ENCODE measurements at places on chromosomes 12 and 14.
A peak's percentile ranks its signal among the peaks of the same experiment; 100 is the strongest.

- no peak for DNase-seq
Measured at GRCh38 chr12:96236221-96236822, 42.1 kb downstream of the ELK3 start.

DNA sequence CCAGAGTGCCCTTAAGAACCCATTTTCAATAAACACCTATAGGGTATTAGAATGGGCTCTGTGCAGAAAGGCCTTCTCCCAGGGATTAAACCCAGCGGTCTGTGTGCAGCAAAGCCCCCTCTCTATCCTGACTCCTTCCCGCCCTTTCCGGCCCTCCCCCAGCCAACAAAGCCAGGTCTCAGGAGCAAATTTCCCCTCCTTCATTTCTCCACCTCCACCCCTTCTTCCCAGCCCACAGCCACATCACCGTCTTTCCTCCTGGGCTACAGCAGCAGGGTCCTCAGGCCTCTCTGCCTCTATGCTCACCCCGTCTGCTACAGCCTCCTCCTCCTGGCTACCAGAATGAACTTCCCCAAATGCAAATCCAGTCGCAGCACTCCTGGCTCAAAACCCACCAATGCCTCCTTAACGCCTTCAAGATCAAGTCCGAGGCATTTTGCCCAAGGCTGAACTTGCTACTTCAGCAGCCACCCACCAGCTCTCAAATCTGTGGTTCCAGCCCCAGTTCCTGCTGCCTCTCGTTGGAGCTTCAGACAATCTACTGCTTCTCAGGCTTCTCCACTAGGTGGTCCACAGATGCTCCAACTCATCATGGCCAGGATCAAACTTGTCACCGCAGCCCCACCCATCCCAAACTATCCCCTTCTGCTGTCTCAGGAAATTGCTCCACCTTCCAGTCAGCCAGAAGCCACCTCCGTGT, 134.8 kb downstream of the BCL11B start:
- DNase-seq, result no peak

DNA sequence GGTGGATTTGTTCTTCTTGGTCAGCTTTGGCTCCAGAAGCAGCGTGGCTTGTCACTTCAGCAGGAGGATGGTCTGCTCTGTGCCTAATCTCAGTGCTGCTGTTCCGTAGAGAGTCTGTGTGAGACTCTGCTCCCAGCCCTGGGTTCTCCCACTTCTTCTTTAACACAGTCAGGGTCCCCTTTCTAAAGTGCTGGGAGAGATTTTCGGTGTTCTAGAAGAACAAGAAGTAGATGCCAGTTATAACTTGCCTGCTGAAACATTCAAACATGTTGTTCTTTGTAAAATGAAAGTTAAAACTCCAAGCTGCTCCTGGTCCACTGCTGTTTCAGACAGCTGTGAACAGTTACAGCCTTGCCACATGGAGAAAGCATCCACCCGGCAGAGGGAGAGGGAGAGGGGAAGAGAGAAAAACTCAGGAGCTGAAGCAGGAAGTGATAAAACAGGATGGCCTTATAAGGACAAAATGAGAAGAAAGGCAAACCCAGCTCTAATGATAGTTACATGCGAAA, 55.2 kb upstream of the CERS5 start:
- DNase-seq, result no peak

DNA sequence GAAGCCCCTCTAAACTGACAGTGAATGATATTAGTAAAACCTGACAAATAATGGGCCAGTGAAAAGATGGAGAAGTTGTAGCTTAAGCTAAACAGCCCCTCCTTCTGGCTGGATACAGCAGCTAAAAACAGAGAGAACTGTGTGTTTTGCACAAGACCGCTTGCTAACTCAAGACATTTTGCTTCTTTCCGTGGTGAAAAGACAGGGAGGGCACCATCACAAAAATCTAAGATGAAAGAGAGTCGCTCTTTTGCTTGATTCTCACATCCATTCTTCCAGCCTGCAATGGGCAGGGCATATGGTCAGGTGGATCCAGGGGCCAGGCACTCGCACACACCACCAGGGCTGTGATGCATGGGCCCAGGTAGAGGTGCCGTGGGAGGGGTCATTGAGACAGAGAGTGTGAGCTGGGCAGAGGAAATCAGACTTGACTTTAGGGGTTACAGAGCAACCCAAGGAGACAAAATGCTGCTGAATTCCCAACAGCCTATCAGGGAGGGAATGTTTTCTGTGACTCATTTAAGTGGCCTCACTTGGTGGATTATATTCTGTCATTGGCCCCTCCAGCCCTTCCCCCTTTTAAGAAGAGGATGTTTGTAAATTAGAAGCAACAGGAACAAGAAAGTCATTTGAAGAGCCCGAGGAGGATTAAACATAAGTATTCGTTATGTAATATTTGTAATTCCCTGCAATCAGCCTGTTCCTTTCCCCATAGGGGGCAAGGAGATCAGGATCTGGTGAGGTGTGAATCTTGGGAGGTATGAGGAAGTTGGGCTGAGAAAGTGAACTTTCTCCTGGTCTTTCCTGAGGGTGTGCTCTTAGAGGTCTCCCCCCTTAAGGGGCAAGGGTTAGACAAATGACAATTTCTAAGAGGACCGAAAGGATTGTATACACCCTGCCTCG, 12.3 kb downstream of the EMP1 start:
- DNase-seq, result no peak

DNA sequence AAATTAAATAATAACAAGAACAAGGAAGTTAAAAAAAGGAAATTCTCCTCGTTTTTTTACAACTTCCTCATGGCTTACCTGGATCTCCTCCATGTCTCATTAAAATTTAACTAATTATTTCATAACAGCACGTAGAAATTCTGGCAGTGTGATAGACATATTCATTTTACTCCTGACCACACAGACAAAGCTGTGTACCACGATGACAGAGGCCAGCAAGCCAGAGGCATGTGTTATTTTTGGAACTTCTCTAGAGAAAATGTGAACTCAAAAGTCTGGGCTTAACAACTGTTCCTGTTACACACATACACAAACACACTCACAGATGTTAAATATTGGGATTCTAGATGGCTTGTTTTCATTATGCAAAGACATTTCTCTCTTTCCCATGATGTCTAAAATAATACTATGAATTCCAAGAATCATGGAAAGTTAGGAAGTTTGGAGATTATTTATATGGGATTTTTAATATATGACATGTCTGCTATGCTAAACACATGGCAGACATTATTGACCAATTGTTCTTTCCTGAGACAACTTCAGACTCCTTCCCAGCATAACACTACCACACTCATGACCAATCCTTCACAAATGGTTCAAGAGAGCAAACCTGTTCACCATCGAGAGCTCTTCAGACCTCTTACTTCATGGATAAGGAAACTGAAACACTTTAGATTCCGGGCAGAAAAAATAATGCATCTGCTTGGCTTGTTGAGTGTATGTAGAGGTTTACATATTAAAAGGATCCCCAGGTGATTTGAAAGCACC, 158.7 kb downstream of the DACT1 start:
- DNase-seq, result no peak

- DNase-seq, result peak; percentile 10
Measured at GRCh38 chr14:23123419-23123818, 4.4 kb upstream of the CEBPE start.

DNA sequence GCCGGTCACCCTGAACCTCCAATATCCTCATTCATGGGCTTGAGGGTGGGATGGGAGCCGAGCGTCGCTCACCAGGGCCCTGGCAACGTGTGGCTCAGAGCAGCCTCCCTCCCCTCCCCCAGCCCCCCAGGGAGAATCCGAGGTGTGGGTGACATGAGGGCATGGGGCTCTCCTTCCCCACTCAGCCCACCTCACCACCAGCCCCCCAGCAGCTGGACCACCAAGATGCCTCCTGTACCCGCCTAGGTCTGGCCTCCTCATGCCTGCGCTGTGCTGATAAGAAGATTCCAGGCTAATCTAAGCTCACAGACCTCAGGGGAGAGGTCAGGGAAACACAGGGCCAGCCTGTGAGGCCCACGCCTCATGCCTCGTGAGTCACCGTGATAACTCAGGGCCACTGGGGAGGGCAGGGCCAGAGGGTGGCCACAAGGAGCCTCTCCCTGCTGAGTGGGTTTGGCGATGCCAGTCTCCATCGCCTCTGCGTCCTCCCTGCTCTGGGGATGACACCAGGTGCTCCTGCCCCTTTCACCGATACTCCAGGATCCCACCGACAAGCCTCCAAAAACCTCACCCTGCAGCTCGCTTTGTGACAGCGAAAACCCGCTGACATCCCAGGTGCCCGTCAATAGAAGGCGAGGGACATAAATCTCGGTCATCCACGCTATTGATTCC, 56.9 kb downstream of the TESC start:
- DNase-seq, result no peak

- DNase-seq, result no peak
Measured at GRCh38 chr12:116431677-116432300, 127.4 kb upstream of the MAP1LC3B2 start.

DNA sequence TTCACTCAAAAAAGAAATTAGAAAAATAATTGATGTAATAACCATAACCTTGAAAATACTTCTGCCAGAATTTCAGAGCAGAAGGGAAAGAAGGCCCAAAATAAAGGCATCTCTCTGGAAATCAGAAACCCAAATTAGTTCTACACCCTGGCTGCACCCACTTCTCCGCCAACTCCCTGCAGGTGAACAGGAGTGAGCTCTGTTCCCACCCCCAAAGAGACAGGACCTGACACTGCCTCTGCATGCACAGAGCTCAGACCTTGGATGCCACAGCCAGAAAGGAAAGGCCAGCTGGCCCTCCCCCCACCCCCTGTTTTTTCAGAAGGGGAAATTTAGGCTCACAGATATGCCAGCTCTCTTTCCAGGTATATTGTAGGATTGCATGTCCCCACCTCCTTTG, 228.2 kb downstream of the BCL11B start:
- DNase-seq, result no peak

DNA sequence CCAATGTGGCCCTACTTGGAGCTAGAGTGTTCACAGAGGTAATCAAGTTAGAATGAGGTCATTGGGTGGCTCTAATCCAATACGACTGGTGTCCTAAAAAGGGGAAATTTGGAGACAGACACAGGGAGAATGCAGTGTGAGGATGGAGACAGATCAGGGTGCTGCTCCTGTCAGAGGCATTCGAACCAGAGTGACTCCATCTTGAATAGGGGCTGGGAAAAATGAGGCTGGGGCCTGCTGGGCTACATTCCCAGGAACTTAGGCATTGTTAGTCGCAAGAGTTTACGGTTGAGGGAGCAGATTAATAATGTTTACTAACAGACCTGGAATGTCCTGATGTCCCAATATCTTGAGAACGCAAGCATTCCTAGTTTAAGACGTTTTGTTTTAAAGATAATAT, 20.2 kb downstream of the TNFAIP2 start:
- no peak for DNase-seq

DNA sequence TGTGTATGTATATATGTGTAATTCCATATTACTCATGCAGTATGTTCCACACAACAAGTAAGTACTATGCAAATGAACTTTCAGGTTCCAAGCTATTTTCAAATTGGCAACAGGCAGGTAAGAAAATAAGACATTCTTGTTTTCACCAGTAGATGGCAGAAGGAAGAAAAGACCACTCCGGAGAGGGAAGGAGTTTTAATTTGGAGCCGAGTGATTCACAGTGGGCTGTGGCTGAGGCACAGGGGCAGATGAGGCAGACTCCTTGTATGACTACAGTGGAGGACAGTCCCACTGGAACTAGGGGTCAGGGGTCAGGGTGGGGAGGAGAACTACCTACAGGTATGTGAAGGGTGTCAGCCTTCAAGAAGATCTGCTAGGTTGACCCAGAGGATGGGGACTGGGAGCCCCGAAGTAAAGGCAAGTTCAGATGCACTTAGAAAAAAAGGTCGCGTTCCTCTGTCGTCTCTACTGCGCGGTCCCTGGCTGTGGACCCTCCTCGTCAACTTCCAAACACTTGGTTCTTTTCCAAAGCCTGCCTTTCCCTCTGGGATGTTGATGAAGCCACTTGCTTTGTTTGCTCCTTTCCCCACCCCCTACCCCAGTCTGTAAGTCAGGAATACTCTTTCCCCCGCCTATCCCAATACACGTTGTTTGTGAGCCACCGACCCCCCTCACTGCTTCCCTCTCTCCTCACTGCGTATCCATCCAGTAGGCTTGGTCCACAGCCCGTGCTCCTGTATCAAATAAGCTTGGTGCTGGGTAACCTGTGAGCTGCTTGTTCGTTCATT, 24.1 kb downstream of the DDX47 start:
- DNase-seq, result peak; percentile 62

DNA sequence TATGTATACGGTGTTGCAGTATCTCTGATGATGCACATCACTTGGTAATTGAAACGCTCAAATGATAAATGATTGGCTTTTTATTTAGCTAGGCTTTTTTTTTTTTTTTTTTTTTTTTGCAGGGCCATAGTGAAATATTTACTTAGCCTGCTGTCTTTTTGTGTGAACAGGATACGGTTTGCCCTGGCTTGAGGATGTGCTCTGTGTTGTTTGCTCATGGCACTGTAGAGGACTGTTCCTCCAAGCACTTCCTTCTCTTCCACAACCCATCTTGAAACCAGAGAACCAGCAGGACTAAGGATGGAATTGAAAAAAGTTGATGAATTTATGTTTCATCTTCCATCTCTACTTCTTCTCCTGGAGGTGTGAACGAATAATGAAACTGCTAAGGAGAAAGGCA, 15.5 kb upstream of the SSPN start:
- DNase-seq, result no peak

DNA sequence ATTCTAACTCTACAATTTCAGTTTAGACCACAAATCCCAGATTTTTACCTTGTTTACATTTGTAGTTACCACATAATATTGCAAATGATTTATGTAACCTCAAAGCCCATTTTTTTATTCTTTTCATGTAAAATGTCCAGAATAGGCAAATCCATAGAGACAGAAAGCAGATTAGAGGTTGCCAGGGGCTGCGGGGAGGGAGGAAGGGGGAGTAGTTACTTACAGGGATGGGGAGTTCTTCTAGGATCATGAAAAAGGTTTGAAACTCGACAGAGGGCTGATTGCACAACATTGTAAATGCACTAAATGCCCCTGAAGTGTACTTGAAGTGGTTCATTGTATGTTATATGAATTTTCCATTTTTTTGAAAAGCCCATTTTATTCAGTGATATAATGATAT, 66.5 kb downstream of the PPP2R5C start:
- no peak for DNase-seq

DNA sequence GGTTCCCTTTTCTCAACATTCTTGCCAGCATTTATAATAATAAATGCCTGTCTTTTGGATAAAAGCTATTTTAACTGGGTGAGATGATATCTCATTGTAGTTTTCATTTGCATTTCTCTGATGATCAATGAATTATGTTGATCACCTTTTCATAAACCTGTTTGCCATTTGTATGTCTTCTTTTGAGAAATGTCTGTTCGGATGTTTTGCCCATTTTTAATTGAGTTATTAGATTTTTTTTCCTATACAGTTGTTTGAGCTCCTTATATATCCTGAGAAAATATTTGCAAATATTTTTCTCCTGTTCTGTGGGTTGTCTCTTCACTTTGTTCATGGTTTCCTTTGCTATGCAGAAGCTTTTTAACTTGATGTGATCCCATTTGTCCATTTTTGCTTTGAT, 8.1 kb upstream of the LIMA1 start:
- no peak for DNase-seq

- DNase-seq, result no peak
Measured at GRCh38 chr14:65847075-65847847, 434.7 kb downstream of the FUT8 start.

- no peak for DNase-seq
Measured at GRCh38 chr12:29191267-29191850, 42.3 kb downstream of the FAR2 start.
